ENCODE measurements at places on chromosomes 5 and 9. TPM values are rescaled to one million over a fixed set of nuclear protein-coding genes. Genes with fewer than 3 reads are reported as not detected.

GRCh38 chr9:119844431-119844830 lies 475.2 kb upstream of the BRINP1 start:
- DNase-seq, result no peak

DNA sequence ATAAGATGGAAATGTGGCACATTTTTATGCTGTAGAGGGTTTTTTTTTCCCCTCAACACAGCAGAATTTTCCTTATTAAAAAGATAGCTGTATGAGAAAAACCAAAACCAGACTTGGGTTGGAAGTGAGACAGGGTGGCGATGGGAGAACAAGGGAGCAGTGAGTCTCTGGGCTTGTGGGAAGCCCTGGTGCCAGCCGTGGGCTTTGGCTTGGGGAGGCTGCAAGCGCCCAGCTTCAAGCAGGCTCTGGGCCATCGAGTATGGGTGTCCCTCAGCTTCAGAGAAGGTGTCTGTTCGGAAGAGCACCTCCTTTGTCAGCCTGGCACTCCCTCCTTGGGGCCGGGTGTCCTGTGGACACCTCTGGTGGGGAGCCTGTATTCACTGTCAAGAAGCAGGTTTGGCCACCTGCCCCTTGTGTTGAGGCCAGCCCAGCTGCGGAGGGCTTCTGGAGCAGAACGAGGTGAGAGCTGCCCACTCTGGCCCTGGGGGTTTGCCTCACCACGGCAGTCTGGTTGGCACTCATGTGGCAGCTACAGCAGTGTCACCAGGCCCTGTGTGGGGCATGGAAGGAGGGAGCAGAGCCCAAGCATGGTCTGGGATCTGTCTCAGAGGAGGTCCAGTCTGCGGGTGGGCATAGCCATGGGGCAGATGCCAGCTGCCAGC lies 37.6 kb upstream of the ANGPTL2 start:
- no peak for DNase-seq

DNA sequence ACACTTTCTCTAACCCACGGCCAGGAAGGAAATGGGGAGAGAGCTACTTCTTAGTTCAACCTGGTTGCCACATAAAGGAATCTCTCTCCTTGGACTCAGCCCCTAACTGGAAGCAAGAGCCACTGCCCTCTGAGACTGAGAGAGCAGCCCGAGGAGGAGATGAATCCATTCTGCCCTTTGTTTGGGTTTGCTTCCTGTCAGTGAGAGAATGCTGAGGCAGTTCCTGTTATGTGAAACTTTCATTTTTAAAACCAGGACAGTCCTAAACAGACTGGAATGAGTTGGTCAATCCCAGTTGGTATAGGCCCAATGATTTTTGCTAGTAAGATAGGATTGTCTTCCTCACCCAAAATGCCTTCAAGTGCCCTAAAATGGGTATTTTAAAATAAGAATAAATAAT lies 205.1 kb downstream of the NTRK2 start:
- no peak for DNase-seq

Gene CDH10
- total RNA-seq, result 0.34 TPM

Gene PCDHA10
- 6.7 TPM for total RNA-seq
